Tibial artery (tissue), 4 donors: ENCODE measurements at places on chromosomes 3 and 15.

GRCh38 chr3:141057946-141058800 lies 7.0 kb downstream of the SPSB4 start:
- H3K4me1 ChIP-seq = no peaks in the 10 kb centered on the region
- H3K27me3 ChIP-seq = peaks cover 6% of the 10 kb centered on the region
- no peak overlapping the region for H3K4me3 ChIP-seq
- H3K27ac ChIP-seq = no peak overlapping the region
- DNase-seq = no peak

DNA sequence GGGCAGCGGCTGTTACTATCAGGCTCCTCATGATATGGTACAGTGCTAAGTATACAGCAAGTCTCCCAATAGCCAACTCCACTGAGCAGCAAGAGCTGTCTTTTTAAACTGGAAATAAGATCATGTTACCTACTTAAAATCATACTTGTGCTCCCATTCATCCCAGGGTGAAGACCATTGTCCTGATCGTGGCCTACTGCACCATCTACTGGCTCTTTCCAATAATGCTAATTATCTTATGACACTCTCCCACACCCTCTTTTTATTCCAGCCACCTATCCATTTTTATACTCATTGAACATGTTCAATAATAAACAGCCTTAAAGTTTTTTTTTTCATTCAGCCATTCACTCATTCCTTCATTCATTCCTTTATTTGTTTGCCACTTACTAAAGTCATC lies 117.7 kb downstream of the GBE1 start:
- no peaks in the 10 kb centered on the region for H3K4me1 ChIP-seq
- H3K27ac ChIP-seq = no peak overlapping the region
- H3K27me3 ChIP-seq = no peaks in the 10 kb centered on the region
- no peak overlapping the region for H3K4me3 ChIP-seq

GRCh38 chr15:99931703-99932603 lies 198.7 kb upstream of the LYSMD4 start:
- H3K27ac ChIP-seq = no peak overlapping the region
- no peak overlapping the region for H3K4me3 ChIP-seq
- H3K4me1 ChIP-seq = peaks cover 7% of the 10 kb centered on the region
- H3K27me3 ChIP-seq = no peaks in the 10 kb centered on the region
- no peak for DNase-seq
- no peaks in the 10 kb centered on the region for H3K36me3 ChIP-seq

- no peak for DNase-seq
- no peaks in the 10 kb centered on the region for H3K36me3 ChIP-seq
- no peaks in the 10 kb centered on the region for H3K4me1 ChIP-seq
- H3K27ac ChIP-seq = no peak overlapping the region
- peaks cover 30% of the 10 kb centered on the region for H3K27me3 ChIP-seq
- H3K4me3 ChIP-seq = no peak overlapping the region
These were observed 101.7 kb downstream of the LSM3 start for GRCh38 chr3:14280326-14280725.

- H3K27ac ChIP-seq = no peak overlapping the region
- DNase-seq = no peak
- H3K27me3 ChIP-seq = no peaks in the 10 kb centered on the region
- no peaks in the 10 kb centered on the region for H3K4me1 ChIP-seq
These were observed 41.2 kb downstream of the CRYBG3 start for GRCh38 chr3:97863031-97863430.

DNA sequence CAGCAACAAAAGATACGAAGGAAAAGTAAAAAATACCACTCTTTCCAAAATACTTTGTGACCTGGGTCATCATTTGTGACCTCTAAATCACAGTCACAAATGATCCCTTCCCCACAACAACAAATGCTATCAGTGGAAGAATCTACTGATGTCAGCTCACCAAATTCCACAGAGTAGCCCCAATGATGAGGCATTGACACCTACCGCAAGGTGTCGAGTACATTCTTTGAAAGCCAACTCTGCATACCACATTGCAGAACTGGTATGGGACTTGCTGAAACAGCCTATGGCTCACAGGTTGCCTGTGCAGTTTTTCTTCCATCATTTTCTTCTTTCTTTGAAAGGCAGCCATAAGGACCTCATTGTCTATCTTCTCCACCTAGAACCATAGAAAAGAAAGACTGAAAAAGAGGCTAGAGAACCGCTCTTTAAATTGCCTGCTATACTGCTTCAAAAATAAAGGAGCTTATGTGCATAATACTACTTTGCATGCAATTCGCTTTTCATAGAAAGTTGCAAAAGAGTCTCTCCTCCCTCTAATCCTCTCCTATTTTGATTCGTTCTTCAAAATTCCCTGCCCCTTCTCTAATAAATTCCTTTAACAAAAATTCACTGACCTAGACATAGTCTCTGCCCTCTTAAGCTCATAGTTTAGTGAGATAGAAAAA lies 21.4 kb upstream of the KPNA1 start:
- peaks cover 75% of the 10 kb centered on the region for H3K36me3 ChIP-seq
- H3K4me1 ChIP-seq = no peaks in the 10 kb centered on the region
- H3K27ac ChIP-seq = no peak overlapping the region

GRCh38 chr3:161270991-161271390 lies 49.9 kb downstream of the NMD3 start:
- H3K27ac ChIP-seq = no peak overlapping the region
- no peak for DNase-seq
- no peak overlapping the region for H3K4me3 ChIP-seq
- no peaks in the 10 kb centered on the region for H3K27me3 ChIP-seq

DNA sequence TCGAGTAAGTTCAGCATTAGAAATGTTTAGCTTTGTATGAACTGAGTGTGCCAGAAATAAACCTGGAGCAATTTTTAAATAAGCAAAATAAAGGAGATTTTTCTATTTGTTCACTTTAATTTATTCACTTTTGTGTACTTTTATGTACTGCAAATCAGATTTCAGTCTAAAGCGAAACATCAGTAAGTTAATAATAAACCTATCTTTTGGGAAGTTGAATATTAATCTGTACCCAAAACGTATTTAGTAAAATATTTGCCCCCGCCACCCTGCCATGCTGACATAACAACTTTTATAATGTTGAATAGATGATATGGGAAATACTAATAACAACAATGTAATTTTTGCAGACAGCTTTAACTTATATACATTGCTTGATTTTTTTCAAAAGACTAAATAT lies 230.0 kb downstream of the CDIN1 start:
- no peak overlapping the region for H3K4me3 ChIP-seq
- H3K4me1 ChIP-seq = peaks cover 7% of the 10 kb centered on the region
- no peak for DNase-seq
- no peaks in the 10 kb centered on the region for H3K36me3 ChIP-seq
- no peak overlapping the region for H3K27ac ChIP-seq

DNA sequence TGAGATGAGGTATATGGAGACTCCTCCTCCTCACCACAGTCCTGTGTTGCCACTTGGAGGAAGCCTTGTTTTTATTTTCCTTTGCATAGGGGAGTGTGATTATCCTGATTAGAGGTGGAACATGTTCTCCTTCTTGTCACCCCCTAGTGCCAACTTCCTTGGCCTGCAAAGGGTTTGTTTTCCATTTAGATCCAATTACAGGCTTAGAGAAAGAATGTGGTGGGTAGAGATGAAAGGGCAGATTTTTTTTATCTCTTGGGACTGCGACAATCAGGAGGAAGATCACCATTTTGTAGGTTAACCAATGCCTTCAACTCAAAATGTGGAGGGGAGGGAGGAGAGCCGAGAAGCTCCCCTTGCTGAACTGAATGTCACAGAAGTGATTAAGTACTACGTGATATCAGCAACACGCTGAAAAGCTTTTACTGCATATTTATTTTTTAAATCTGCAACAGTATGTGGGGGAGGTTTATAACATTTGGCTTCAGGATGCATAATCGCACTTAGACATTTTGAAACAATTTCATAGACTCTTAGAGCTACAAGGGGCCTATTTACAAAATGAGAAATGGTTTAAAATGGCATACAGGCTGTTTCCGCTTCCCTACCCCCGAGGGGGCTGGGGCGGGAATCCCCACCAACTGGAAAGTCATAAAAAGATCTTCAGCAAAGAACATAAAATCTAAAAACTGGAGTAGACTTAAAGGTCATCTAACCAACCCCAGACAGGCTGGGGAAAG lies 2.4 kb downstream of the LMCD1 start:
- peak overlapping the region; percentile 81 for H3K27ac ChIP-seq
- H3K36me3 ChIP-seq = no peaks in the 10 kb centered on the region
- H3K27me3 ChIP-seq = no peaks in the 10 kb centered on the region
- DNase-seq = no peak
- H3K4me1 ChIP-seq = peaks cover 53% of the 10 kb centered on the region

DNA sequence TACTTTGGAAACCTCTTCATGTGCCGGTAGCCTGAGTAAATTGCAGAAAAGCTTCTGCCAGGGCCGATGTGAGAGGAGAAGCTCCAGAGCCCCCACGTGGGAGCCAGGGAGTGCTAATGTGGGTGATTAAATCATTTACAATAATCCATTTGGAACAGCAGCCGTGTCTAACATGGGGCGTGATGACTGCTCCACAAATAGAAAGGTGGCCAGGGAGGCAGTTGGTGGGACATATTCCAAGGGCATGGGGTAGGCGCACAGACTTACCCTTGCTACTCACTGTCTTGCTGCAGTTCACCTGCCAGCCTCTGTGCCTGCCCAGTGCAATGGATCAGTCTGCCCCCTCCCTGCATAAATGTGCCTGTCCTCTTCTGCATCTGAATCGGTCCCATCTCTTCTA lies 39.3 kb upstream of the INSYN1 start:
- no peaks in the 10 kb centered on the region for H3K4me1 ChIP-seq
- H3K36me3 ChIP-seq = no peaks in the 10 kb centered on the region
- DNase-seq = no peak
- H3K27ac ChIP-seq = no peak overlapping the region
- H3K27me3 ChIP-seq = no peaks in the 10 kb centered on the region

DNA sequence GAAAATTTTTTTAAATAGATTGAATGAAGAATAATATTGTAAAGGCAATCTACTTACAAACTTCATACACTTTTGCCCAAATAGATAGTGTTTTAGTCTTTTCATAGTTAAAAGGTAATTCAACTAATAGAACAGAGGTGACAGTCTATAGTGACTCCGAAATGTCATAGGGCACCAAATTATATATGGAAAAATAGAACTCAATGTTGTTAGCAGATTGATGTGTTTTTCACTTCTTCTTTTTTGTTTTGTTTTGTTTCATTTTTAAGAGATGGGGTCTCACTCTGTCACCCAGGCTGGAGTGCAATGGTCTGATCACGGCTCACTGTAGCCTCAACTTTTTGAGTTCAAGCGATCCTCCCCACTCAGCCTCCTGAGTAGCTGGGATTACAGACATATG lies 721 bp downstream of the CSTA start:
- no peak overlapping the region for H3K4me3 ChIP-seq
- H3K27ac ChIP-seq = no peak overlapping the region

DNA sequence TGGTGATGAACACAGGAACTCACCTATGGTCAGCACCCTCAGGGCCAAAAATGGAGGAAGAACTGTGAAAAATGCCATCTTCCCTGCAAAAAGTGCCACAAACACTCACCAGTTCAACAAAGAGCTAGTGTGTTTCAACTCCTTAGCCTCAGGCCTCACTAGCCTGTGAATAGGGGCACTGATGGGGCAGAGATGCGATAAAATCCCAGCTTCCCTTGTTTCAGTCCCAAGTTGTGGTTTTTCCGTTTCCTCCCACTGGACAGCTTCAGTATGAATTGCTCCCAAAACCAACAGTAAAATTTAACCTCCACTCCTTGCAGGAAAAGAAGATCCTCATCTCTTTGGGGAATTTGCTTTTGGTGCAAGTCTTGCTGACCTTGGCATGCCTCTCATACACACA lies 117.4 kb upstream of the ADAMTS9 start:
- H3K27me3 ChIP-seq = no peaks in the 10 kb centered on the region
- no peak overlapping the region for H3K27ac ChIP-seq
- H3K36me3 ChIP-seq = peaks cover 10% of the 10 kb centered on the region
- H3K4me1 ChIP-seq = no peaks in the 10 kb centered on the region

- peak overlapping the region; percentile 82 for H3K27ac ChIP-seq
- H3K36me3 ChIP-seq = no peaks in the 10 kb centered on the region
- no peaks in the 10 kb centered on the region for H3K27me3 ChIP-seq
- no peak overlapping the region for H3K4me3 ChIP-seq
- peaks cover 59% of the 10 kb centered on the region for H3K4me1 ChIP-seq
These were observed 912.7 kb upstream of the NR2F2 start for GRCh38 chr15:95417761-95418160.

- no peak for DNase-seq
- no peak overlapping the region for H3K4me3 ChIP-seq
- H3K4me1 ChIP-seq = no peaks in the 10 kb centered on the region
- H3K36me3 ChIP-seq = no peaks in the 10 kb centered on the region
- no peaks in the 10 kb centered on the region for H3K27me3 ChIP-seq
These were observed 20.6 kb downstream of the EEFSEC start for GRCh38 chr3:128173849-128174248.

GRCh38 chr3:112751564-112752512 lies 94.8 kb downstream of the CD200R1L start:
- H3K27me3 ChIP-seq = no peaks in the 10 kb centered on the region
- no peak overlapping the region for H3K27ac ChIP-seq
- H3K4me3 ChIP-seq = no peak overlapping the region
- H3K36me3 ChIP-seq = no peaks in the 10 kb centered on the region

DNA sequence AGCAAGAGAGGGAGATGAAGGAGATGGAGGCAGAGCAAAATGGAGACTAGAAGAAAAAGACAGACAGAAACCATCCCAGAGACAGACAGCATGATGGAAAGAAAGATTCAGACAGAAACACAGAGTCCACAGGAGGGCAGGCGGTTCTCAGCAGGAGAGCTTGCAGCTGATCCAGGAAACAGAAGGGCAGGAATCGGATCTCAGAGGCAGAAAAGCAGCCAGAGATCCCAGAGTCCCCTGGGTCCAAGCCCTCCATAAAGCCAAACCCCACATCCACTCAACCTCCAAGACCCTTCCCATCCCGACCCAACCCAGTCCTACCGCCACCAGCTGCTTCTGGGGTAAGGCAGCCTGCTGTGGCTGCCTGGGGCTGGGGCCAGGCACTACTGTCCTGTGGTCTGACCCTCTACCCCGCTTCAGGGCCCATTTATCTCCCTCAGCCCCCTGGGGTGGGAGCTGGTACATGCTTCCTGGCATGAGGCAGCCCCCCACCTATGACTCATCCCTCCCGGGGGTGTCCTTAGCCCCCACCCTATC lies at the start of gene UCN2:
UCN2 (minus strand) TSS at position 400 of the 537 bp plus-strand sequence. CDS start 657 bp downstream, outside the sequence.
- no peak within 1 kb of the TSS for H3K27ac ChIP-seq
- DNase-seq = no peak
- no peaks in the 10 kb centered on the region for H3K4me1 ChIP-seq
- no peaks in the 10 kb centered on the region for H3K36me3 ChIP-seq

GRCh38 chr3:13086531-13086981 lies 13.3 kb upstream of the IQSEC1 start:
- H3K27ac ChIP-seq = no peak overlapping the region
- H3K36me3 ChIP-seq = no peaks in the 10 kb centered on the region
- H3K4me1 ChIP-seq = peaks cover 7% of the 10 kb centered on the region
- no peaks in the 10 kb centered on the region for H3K27me3 ChIP-seq

- no peak overlapping the region for H3K4me3 ChIP-seq
- H3K4me1 ChIP-seq = no peaks in the 10 kb centered on the region
- no peaks in the 10 kb centered on the region for H3K27me3 ChIP-seq
- no peaks in the 10 kb centered on the region for H3K36me3 ChIP-seq
These were observed 73.4 kb downstream of the HMCES start for GRCh38 chr3:129352045-129352444.

- no peaks in the 10 kb centered on the region for H3K27me3 ChIP-seq
- H3K36me3 ChIP-seq = no peaks in the 10 kb centered on the region
- H3K4me3 ChIP-seq = no peak overlapping the region
These were observed 134.5 kb upstream of the SGO1 start for GRCh38 chr3:20320489-20320888.

- DNase-seq = no peak
- H3K27me3 ChIP-seq = no peaks in the 10 kb centered on the region
- no peaks in the 10 kb centered on the region for H3K36me3 ChIP-seq
These were observed 71.5 kb downstream of the CD200R1L start for GRCh38 chr3:112775011-112775742.
